ENCODE measurements at places on chromosomes 12 and 14.

DNA sequence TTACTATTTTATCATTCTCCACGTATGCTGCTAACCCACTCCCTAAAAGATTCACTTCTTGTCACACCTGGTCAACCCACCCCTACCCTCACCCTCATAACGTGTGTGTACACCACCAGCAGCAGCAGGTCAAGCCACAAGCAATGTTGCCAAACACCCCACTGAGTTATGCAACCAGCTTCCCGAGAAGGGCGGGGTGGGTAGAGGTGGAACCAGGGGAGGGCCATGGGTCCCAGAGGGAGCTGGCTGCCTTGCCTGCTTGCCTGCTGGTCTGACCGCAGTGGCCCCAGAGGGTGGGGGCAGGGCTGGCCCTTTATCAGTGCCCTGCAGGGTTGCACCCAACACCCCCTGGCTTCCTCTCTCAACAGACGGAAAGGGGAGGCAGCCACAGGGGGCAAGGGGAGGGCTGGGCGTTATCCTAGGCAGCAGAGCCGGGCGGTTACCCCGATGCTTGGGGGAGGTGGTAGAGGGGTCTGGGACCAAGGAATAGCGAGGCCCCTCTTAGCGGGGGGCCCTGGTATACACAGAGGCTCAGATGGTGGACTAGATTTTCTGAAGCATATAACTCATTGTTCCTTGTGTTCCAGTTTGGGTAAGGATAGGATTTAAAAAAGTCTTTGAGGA is 3.5 kb upstream of the NFE2 start:
- no peak for DNase-seq

- DNase-seq, result no peak
Observed at GRCh38 chr14:86050757-86051156, 520.8 kb downstream of the FLRT2 start.

DNA sequence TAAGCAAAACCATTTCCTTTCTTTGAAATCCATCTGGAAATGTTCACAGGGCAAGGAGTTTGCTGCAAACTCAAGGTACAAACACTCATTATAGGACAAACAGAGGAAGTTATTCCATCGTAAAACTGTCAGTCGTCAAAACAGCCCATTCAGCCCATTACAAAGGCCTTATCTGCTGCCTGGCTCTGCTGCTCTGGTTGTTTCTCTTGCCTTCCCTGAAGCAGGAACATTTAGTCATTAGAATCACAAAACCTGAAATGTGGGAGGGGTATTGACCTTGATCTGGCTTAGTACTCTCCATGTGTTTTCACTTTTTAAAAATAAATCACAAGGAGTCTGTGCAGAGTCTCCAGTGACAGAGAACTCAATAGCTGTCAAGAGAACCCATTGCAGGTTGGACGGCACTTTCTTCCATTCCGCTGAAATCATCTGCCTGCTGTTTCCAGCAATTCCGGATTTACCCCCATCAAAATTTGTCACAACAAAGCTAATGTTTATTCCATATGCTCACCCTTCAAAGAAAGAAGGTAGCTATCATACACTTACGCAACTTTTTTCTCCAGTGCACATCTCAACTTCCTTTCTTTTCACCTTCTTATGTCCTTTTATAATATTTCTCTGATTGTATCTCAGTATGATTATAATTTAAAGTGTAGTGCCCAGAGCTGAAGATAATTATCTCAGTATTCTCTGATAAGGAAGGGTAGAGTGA is 24.6 kb upstream of the ITPR2 start:
- no peak for DNase-seq

- no peak for DNase-seq
Observed at GRCh38 chr14:55800156-55800785, 220.3 kb downstream of the KTN1 start.

- DNase-seq, result no peak
Observed at GRCh38 chr12:116263844-116264243, 13.6 kb downstream of the MED13L start.

GRCh38 chr14:101813171-101813759 is 51.8 kb downstream of the PPP2R5C start:
- DNase-seq, result no peak

- no peak for DNase-seq
Observed at GRCh38 chr14:64755781-64756221, 51.6 kb downstream of the PLEKHG3 start.

DNA sequence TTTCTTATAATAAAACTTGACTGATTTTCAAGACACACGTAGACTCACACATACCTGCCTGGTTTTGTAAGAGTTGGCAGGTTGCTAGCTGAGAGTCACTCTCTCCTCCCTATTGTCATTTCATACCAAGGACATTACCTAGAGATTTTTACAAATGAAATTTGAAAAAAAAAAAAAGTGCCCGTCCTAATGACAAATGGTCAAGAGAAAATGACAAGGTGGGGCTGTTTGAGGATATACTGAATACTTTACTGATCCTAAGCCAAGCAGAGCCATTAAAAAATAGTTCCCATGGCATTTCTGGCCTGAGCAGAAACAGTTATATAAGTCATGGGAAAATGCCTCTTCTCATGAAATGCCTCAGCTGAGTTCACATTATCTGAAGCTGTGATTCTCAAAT is 150.2 kb downstream of the DYRK2 start:
- DNase-seq, result no peak

- no peak for DNase-seq
Observed at GRCh38 chr12:79121486-79121885, 256.9 kb downstream of the SYT1 start.

- DNase-seq, result no peak
Observed at GRCh38 chr12:57055824-57056223, 5.9 kb upstream of the MYO1A start.

DNA sequence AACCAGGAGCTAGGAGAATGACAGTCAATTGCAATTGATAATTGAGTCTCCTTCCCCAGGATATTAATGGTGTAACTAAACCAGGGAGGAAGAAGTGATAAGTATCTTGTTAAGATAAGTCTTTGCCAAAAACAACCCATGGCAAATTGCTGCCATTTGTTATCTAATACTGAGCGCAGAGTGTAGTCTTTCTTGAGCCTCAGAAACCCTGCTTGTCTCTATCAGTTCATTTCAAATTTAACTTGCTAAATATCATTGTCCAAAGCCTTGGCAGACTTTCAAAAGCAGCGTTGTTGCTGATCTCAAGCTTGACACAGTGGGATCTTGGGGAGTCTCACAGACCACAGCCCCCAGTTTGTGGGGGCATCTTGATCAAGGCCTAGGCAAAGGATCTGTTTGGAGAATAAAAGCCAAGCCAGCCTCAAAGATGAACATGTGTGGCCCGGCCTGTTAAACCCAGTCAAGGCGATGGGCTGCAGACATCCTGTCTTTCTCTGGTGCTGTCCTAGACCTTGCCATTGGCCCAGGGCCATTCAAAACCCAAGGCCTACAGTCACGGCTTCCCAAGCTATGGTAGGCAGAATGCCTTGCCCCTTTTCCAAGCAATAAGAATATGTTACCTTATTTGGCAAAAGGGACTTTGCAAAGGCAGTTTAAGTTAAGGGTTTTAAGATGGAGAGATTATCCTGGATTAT is 164.2 kb downstream of the CHST11 start:
- DNase-seq, result no peak

- DNase-seq, result no peak
Observed at GRCh38 chr12:107377596-107378385, 284.4 kb upstream of the CRY1 start.

DNA sequence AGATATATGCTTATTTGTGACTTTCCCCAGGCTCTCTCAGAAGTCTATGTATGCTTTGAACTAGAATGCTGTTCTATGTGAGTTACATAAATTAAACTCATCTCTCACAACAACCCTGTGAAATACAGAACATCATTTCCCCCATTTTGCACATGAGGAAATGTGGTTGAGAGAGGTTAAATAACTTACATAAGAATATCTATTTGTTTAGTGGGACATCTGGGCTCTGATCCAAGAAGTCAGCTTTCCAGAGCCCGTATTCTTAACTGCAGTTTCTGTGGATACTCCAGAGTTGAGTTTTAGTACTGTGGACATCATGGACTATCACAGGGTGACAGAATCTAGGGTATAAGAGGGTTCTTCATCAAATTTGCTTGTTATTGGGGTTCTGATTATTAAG is 242.5 kb upstream of the ARHGAP5 start:
- DNase-seq, result no peak

- no peak for DNase-seq
Observed at GRCh38 chr14:83006121-83006670, 1472.5 kb upstream of the SEL1L start.

- DNase-seq, result no peak
Observed at GRCh38 chr12:70508178-70508577, 129.1 kb downstream of the PTPRB start.

DNA sequence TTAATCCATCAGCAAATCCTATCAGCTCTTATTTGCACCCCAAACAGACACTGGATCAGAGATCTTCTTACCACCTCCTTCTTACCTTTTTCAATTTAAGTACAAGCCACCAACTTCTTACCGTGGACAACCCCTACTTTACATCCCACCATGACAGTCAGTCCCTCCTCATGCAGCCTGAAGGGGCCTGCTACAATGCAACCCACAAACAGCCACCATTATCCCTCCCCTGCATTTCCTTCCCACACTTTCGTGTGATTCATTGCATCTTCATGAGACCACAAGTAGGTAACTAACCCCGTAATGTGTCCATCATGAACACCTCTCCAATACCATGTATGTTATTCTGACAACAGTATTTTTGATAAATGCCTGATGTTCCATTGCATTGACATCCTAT is 108.6 kb downstream of the BCL11B start:
- no peak for DNase-seq

DNA sequence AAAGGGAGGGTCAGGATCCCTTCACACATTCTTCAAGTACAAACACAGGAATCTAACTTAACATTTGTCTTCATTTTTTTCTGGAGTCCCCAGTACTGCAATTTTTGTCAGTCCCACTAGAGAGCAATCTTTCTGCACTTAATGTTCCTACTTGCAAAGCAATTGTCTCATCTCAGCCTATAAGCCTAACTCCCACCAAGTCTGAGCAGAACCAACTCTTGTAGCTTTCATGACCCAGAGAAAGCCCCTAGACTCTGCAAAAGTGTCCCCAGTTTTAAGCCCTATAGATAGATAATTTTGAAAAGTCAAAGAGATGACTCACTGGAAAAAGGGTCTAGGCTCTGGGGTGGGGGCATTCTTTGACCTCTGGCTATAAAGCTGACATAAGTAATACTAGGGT is 1.8 kb upstream of the ZBTB39 start:
- DNase-seq, result peak; percentile 13

DNA sequence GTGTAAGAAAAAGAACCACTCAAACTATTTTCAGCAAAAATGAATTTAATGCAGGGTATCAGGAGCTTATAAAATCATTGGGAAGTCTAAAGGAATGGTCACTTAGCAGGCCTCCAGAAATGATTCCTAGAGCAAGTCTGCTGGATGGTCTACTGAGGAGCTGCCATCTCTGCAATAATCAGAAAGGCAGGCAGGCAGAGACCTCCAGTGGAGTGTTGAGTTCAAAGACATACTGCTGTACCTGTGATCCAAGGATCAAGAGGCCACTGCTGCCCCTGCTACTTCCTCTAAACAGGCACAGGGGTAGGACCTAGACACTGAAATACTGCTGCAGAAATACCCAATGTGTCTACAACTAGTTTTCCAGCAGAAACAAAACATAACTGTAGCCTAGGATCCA is 14.5 kb upstream of the KICS2 start:
- DNase-seq, result no peak

- no peak for DNase-seq
Observed at GRCh38 chr14:31283153-31283552, 75.6 kb upstream of the HECTD1 start.

DNA sequence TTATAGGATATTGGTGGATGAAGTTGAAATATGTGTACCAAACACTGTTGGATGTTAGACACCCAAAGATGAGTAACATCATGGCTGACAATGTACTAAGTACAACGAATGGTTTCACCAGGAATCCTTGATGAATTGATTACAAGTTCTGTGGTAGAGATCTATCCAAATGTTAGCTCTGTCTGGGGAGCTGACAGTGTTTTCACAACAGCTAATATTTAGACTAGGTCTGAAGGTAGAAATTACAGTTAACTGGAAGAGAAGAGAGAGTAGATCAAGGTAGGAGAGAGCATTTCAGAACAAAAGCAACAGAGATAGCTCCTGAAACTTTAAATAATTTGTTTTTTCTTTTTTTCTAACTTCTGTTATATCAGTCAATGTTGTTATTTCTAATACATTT is 44.9 kb downstream of the DERA start:
- DNase-seq, result no peak

DNA sequence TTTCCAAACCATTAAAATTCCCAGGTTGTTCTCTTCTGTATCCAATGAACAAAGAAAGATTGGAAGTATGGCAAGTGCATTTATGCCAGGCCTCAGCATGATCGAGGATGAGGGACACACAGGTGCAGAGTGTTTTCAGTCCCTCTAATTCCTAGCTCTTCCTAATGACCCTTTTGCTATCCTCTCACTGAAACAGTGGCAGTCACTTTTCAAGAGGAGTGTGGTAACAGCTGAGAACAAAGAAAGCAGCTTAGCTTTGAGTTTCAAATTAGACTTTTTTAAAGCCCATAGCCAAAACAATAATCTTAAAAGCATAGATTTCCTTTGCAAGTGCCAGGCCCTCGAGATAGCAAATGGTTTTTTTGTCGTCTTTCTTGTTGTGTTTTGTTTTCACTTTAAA is 110.8 kb downstream of the KCNH5 start:
- no peak for DNase-seq

DNA sequence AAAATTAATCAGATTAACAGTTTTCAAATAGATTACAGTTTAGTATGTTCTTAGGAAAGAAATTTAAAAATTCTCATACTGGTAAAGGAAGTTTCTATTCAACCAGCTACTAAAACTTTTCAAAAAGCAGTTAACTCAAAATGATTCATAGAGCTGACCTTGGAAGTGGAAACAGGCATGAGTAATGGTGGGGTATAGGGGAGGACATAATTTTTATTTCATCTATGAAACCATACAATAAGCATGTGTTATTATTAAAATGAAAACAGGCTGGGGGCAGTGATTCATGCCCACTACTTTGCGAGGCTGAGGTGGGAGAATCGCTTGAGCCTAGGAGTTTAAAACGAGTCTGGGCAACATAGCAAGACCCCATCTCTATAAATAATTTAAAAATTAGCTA is 73.0 kb downstream of the DNAI7 start:
- DNase-seq, result no peak

DNA sequence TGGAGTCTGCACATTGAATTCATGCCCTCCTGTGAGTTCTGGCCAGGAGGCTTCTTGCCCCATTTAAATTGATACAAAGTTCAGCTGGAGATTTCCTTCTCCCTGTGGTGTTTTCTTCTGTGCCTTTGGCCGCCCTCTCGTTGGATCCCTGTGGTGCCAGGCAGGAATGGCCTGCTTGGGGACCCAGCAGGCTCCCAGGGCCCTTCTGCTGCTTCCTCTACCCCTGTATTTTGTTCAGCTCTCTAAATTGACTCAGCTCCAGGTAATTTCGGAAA is 197.2 kb downstream of the FOXA1 start:
- DNase-seq, result no peak

DNA sequence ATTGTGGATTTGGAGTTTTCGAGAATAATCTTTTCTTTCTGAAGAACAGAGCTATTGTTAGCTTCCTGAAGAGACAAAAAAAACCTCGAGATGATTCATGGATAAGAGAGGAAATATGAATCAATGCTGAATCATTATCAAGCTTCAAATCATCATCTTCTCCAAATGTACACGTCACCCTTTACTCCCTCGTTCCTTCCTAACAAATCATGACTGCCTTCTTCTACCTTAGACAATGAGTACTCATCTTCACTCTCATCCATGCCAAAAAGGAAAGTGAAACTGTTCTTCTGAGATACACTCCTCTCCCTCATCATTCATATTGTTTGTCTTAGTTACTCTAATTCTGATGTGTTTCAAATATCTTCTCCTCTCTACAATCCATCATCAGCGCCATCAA is 1115.8 kb upstream of the ATXN7L3B start:
- no peak for DNase-seq

- no peak for DNase-seq
Observed at GRCh38 chr12:107859367-107859766, 84.9 kb downstream of the ASCL4 start.
